Stimulated activated CD4-positive, alpha-beta T cell treated with anti-CD3 and anti-CD28 coated beads, Interleukin-4, amount 100 ng/mL, for 24 hours (primary cell): ENCODE measurements at places on chromosomes 12 and 14.

- DNase-seq: no peak
Measured at GRCh38 chr14:76237349-76237990, 85.7 kb downstream of the GPATCH2L start.

GRCh38 chr12:87848248-87848868 lies 180.8 kb downstream of the C12orf50 start:
- DNase-seq: peak; percentile 5

DNA sequence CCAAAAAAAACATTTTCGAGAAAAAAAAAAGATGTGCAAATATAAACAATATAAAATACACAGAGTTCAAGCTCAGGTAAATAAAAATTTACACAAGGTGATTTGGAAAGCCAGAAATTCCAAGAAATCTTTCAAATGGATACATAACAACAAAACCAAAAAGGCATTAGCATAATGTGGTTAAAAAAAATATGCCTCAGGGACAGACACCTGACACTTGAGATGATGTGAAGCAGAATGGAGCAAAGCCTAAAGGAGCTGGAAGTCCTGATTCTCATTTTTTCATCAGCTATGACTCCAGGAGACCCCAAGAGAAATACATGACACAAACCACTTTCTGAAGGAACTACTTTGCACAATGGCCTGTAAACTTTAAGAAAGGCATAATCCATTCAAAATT lies 98.6 kb downstream of the PPP2R5E start:
- DNase-seq: no peak

GRCh38 chr12:57216014-57216911 lies at the start of gene NXPH4:
NXPH4 (plus strand) TSS chr12:57216794; CDS start chr12:57216970, 176 bp downstream.
- peak; percentile 44 for DNase-seq

DNA sequence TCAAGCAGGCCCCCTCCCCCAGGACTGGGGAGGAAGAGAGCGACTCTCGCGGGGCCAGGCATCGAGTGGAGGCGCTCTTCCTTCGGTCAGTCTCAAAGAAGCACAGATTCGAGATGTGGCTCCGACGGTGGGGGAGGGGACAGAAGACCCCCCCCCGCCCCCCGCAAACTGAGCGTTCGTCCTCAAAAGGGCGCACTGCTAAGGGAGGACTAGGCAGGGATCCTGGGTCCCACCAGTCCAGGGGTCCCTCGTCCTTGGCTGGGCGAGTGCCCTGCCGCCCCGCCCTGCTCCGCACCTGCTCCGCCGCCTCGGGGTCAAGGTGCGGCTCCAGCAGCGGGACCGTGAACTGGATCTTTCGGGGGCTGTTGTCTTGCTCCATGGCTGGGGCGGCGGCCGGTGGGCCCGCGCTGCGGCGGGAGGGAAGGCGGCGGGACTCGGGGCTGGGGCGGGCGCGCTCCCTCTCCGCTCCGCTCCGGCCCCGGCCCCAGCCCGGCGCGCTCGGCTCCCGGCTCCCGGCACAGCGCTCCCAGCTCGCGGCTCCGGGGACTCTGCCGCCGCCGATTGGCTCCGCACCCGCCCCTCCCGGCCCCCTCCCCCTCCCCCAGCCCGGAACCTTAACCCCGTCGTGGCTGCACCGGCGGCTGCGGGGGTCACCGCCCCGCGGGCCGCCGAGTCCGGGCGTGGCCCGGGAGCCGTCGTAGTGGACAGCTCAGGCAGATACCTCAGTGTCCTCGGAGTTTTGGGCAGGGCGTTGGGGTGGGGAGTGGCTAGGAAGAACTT lies at the start of gene PPP1R1A:
Gene PPP1R1A, minus strand, starts transcription at position 550 of the 780 bp plus-strand sequence. Its CDS starts 171 bp downstream, at position 379.
- DNase-seq: no peak

DNA sequence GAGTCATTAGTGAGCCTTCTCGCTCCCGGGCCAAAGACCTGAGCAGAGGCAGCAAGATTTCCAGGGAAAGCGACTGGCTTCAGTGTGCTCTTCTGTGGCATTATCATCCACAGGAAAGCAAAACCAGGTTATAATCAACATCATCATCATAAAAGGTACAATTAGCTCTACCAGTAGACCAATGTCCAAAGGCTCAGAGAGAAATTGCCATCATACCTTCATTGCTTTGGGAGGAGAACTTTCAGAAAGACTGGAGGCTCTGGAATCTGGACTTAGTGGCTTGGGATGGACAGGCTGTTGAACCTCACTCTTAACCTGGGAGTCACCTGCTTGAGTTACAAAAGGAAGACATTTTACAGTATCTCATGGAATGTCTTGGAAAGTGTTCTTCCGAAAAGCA lies 25.1 kb upstream of the CERS5 start:
- no peak for DNase-seq

DNA sequence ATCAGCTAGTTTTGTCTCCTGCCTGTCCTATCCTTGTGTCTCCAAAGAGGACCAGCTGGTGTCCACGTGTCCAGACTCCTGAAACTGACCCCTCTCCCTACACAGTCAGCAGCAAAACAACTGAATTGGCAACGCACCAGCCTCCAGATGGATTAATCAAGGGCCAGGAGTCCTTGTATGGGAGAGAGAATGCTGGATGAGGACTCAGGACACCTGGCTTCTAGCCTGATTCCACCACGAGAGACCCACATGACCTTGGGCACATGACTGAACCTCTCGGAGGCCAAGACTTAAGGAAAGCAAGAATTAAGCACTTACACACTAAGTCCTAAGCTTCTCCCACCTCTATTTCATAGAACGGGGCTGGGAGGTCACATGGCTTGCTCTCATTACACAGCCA lies 60.4 kb upstream of the CMKLR1 start:
- no peak for DNase-seq

DNA sequence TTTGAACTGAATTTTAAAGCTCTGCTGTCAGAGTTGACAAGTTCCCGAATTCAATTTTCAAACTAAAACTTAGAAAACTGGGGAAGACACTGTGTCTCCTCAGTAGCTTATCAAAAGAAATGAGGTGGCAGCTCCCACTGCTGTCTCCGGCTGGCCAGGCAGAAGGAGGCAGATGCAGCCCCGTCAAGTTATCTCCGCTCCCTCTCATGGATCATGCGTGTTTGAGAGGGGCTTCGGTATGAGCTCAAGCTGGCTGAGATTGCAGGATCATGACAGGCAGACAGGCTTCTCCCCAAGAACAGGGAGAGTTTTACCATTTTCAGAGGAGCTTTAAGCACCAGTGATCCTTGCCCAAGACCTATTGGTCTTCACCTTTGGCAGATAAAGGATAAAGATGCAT lies 88.8 kb downstream of the NEDD1 start:
- no peak for DNase-seq

GRCh38 chr12:55955344-55955743 lies 10.5 kb downstream of the PMEL start:
- no peak for DNase-seq

- no peak for DNase-seq
Measured at GRCh38 chr14:100674428-100674827, 52.3 kb upstream of the DLK1 start.

- no peak for DNase-seq
Measured at GRCh38 chr14:90624732-90625400, 191.4 kb downstream of the TTC7B start.

DNA sequence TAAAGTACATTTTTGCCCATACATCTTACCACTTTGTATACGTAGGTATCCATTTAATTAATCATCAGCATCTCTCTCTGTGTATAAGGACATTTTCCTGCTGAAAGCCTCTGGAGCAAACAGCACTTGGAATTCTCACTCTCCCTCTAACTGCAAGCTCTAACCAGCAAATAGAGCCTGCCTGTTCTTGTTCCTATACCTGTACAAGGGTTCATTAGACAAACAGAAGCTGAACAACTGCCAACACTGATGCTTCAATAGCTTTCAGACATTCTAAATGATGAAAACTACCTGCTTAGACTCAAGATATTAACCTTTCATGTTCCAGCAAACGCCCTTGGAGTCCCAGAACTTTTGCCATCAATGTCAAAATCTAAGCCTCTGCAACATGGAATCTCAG lies 98.0 kb downstream of the KCNH5 start:
- no peak for DNase-seq

DNA sequence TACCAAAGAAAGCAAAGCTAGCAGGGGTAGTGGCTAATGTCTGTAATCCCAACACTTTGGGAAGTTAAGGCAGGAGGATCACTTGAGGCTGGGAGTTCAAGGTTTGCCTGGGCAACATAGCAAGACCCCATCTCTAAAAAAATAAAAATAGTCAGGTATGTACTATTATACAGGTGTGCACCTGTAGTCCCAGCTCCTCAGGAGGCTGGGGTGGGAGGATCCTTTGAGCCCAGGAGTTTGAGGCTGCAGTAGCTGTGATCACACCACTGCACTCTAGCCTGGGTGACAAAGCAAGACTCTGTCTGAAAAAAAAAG lies 142.2 kb downstream of the PAWR start:
- DNase-seq: no peak

DNA sequence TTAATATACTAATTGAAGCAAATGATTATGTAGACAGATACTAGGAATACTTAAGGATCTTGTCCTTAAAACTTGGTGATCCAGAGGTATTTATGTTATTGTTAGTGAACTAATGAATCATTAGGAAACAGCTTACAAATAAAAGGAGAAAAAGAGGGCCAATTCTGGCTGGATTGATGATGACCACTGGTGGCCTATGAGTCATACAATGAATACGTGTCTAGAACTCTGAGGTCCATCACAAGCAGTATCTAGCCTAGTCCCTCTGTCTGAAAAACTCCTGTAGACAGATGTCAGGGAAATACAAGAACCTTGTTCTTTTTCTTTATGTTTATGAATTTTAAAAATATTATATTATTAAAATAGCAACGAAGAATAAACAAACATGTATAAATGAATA lies 51.7 kb upstream of the RTL1 start:
- DNase-seq: no peak

DNA sequence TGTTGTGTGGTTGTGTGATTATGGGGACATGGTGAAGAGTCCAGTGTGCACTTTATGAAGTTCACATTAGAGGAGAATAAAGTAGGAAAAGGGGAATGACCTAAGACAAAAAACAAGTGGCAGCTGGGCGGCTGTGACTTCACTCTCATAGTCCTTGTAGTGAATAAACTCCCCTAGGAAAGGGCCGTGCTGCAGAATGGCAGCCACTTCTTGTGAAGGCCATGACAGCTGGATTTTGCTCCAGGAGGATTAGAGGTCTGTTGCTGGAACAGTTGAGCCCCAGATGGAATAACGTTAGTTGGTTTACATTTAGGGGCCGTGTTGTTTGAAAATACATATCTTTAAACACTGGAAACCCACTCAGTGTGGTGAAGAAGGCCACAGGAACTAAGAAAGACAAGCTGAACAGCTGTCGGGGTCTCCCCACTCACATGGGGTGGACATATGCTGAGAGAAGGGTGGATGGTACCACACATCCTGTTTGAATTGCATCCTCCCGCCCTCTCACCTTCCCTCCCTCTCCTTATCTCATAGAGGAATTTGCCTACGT lies 276.9 kb downstream of the CACNA1C start:
- no peak for DNase-seq

- no peak for DNase-seq
Measured at GRCh38 chr14:91831337-91831736, 36.0 kb downstream of the TC2N start.

- DNase-seq: no peak
Measured at GRCh38 chr14:69695322-69696203, 71.4 kb upstream of the SRSF5 start.

DNA sequence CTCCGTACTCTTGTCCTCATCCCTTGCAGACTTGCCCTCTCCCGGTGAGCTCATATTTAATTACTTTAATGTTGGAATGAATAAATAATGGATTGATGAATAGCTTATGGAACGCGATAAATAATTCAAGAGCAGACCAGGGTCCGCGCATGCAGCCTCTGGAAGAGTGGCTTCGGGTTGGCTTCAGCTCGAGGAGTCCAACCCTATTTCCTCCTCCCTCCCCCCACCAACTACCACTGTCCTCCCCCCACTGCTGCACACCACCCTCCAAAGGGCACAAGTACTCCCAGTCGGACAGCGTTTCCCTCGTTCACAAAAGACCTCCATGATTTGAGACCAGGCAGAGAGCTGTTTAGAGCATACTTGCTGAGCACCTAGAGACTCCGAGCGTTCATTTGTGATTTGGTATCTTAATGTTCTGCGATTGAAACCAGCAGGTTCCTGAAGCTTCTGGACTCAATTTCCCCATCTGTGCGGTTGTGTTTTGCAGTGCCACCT lies 647 bp upstream of the SIX1 start:
- no peak for DNase-seq

DNA sequence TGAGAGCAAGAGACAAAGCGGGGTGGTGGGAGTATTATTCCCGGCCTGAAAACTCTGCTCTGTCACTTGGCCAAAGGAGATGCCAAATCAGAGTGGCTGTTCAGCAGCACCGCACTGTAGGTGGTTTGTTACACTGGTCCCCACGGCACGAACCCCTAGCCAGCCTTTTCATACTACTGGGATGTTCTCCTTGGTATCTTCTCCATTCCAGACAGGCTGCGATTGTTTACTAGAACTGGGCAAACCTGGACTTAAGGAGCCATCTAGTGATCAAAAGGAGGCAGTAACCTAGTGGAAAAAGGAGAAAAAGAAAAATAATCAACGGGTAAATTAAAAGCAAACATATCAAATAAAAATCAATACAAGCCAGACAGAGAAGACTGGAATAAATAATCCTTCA lies 58.9 kb upstream of the TMTC2 start:
- no peak for DNase-seq

DNA sequence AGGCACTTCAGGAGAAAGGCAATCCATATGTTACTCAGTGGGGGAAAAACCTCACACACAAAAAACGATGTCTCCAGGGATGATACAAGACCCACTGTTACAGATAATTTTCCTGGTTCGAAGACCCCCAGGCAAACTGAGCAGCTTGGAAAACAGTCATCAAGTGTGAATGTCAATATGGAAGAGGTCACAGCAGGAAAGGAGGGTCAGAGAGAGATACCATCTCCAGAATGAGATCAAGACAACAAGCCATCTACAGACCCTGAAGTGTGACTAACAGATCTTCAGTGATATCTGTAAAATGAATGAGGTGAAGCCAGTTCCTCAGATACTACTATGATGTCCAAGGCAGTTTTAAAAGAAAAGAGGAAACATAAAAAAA lies 28.6 kb downstream of the GNS start:
- DNase-seq: no peak

DNA sequence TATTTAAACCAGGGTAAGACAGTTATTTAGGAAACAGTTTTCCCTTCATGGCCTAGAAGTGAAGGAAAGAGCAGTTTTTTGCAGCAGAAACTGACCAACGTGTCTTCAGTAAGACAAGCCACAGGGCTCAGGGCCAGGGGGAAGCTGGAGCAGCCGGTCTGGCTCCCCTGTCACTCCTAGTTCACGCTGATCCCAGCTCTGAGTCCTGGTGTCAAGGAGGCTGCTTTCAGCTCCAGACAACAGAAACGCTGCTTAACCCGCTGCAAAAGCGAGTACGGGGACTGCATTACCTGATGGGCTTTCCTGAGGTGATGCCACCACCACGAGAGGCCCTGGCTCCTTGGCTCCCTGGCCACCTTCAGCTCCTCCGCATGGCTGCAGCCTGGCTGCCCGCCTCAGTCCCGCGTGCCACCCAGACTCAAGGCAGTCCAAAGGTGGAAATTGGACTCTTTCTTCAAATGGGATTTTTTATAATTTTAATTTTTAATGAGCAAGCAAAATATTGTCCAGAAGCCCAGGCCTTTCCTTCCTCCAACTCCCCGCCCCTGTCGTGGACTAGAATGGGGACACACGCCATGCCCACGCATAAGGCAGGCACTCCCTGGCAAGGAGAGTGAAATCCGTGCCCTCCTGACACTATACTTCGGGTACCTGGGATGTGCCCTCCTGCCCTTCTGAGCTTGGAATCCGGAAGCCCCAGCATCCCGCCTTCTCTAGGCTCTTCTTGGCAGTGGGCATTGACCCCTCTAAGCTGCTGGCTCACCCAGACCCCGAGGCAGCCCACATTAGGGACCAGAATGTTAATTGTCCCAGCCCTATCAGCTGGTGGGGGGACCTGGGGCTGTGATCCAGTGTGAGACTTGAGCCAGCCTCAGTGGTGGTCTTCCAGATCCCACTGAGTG lies 85.0 kb downstream of the PAPOLA start:
- DNase-seq: no peak
